ENCODE measurements at places on chromosomes 7 and 10. TPM values are rescaled to one million over a fixed set of nuclear protein-coding genes. Genes with fewer than 3 reads are reported as not detected.

Gene SFTPD
- total RNA-seq = 0.36 TPM

Gene TUBGCP2
- 36.1 TPM for total RNA-seq

Gene NPC1L1
- 0.18 TPM for total RNA-seq

Gene UPK3BL2
- total RNA-seq = 0.65 TPM

Gene MEPCE
- 32.3 TPM for total RNA-seq

Gene IGF2BP3
- 45.5 TPM for total RNA-seq

Gene NCF1
- total RNA-seq = not detected

Gene SLC13A1
- not detected for total RNA-seq

Gene EN2
- not detected for total RNA-seq

Gene LRMDA
- not detected for total RNA-seq

Gene RPEL1
- under 0.01 TPM for total RNA-seq

Gene OPN1SW
- not detected for total RNA-seq

Gene NACAD
- 2.3 TPM for total RNA-seq

Gene PMS2
- 11.0 TPM for total RNA-seq

Gene EPO
- total RNA-seq = not detected

Gene EBLN1
- total RNA-seq = not detected

Gene CALCR
- total RNA-seq = not detected

Gene FAM241B
- not detected for total RNA-seq

Gene NRCAM
- 67.4 TPM for total RNA-seq

Gene PARG
- 14.3 TPM for total RNA-seq

Gene ABCC2
- 0.32 TPM for total RNA-seq

Gene CPA2
- not detected for total RNA-seq

Gene FAM170B
- total RNA-seq = not detected

Gene ELMO1
- 5.8 TPM for total RNA-seq

Gene NRG3
- total RNA-seq = not detected

Gene SAMD9
- total RNA-seq = 5.6 TPM

Gene NPFFR1
- not detected for total RNA-seq

Gene GRID2IP
- total RNA-seq = not detected

Gene ELFN1
- total RNA-seq = 0.65 TPM

Gene LLCFC1
- total RNA-seq = not detected
